Activated T-helper 1 cell treated with anti-CD3 and anti-CD28 coated beads, Interleukin-2, amount 50 U/mL, for 16 hours (primary cell): ENCODE measurements at places on chromosomes 3 and 15.

- DNase-seq, result no peak
These were observed 265.3 kb upstream of the TGFBR2 start for GRCh38 chr3:30341079-30341478.

GRCh38 chr3:63863150-63864007 lies at the start of the genes ATXN7 and THOC7:
TSS of gene ATXN7 (plus strand) at chr3:63863867. CDS start at chr3:63912599, 48,732 bp downstream.
TSS of gene THOC7 (minus strand) at chr3:63863805. CDS start at chr3:63863790, 15 bp downstream.
- peak; percentile 48 for DNase-seq

- no peak for DNase-seq
These were observed 74.5 kb downstream of the MYLK start for GRCh38 chr3:123809597-123809996.

GRCh38 chr3:101674518-101674917 lies 2.4 kb downstream of the ZBTB11 start:
- DNase-seq, result no peak

DNA sequence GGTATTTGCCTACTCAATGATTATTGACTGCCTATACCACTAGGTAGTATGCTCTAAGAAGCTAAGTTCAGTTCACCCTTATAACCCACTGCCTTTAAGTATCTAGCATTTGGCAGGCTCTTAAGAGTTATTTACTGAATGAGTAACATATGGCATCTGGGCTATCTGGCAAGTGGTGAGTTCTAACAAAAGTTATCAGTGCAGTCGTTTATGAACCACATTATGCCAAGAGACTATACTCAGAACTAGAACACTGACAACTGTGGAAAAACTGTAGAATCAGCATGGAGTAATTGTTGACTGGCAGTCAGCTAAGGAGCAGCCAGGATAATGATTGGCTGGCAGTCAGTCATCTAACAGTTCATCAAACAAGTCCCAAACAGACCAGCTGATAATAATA lies 25.8 kb downstream of the RAF1 start:
- DNase-seq, result no peak

DNA sequence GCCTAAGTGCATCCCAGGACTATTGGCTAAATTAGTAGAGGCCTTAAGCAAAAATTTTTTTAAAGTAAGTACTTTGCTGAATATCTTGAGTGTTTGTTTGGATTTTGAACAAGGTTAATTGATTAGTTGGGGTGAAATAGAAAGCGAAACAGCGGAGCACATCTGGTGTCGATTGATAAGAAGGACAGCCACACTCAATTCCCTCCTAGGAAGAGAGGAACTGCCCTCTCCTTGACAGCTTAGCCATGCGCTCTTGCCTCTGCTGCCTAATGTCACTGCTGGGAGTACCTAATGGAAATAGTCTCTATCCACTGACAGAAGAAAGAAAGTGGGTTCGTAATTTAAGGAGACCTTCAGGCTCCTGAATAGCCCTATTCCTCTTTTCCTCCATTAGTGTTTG lies 943.6 kb downstream of the DIPK2A start:
- DNase-seq, result no peak

GRCh38 chr15:58431221-58432149 lies at the start of gene LIPC:
TSS of gene LIPC (plus strand) at chr15:58431991. CDS start at chr15:58432033, 42 bp downstream.
- DNase-seq, result no peak

- DNase-seq, result no peak
These were observed 464 bp upstream of the MRPS25 start for GRCh38 chr3:15065550-15066007.

- DNase-seq, result no peak
These were observed 75.0 kb downstream of the HCN4 start for GRCh38 chr15:73293773-73294172.

DNA sequence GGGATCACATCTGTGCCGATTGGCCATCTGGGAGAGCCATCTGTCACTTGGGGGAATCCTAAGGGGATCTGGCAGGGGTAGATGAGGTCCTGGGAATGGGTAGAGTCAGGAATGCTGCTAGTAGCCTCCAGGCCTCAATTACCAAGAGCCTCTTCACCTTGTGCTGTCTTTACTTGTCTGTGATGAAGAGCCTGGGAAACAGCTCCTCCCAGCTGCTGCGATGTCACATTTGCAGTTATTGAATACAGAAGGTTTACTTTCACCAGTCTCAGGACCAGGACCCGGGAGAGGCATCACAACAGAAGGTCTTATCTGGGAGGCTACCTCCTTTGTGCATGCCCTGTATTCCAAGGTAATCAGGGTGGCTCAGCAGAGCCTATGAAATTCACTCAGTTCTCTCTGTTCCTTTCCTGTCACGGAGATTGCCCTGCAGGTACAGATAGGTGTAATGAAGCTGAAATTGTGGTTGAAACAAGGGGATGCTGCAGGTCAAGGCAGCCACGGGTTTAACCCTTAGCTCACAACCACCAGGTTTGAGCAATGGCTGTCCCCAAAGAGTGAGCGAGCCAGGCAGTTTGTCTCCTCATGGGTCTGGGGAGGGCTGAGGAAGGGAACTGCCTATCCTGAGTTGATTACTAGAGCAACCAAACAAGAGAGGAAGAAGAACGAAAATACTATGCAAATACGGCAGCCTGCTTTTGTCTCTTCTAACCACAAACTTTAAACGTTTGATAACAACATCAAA lies 298.9 kb upstream of the RORA start:
- no peak for DNase-seq

GRCh38 chr3:156787926-156788663 lies 38.1 kb upstream of the LEKR1 start:
- no peak for DNase-seq

GRCh38 chr3:123388811-123389627 lies 59.9 kb downstream of the ADCY5 start:
- DNase-seq, result no peak

DNA sequence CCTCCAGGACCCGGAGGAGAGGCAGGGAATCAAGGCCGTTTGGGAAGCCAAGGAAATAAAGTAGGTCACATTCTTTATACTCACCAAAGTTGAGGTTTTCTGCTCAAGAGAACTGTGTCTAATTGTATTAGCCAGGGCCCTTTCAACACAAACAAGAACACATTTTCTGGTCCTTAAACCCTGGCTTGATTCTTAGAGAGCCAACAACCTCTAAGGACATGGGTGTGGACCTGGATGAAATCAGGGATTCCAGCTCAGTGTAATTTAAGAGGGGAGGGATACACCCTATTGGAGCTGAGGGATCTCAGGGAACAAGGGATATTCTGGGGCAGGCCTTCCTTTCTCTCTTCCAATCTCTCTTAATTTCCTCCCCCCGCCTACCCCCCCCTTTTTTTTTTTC lies 104.8 kb downstream of the COL6A6 start:
- no peak for DNase-seq

GRCh38 chr3:52012699-52013098 lies 17.0 kb upstream of the RPL29 start:
- no peak for DNase-seq

GRCh38 chr15:68653031-68653635 lies 74.3 kb downstream of the CORO2B start:
- no peak for DNase-seq

GRCh38 chr15:98347001-98347400 lies 301.3 kb upstream of the IGF1R start:
- no peak for DNase-seq

DNA sequence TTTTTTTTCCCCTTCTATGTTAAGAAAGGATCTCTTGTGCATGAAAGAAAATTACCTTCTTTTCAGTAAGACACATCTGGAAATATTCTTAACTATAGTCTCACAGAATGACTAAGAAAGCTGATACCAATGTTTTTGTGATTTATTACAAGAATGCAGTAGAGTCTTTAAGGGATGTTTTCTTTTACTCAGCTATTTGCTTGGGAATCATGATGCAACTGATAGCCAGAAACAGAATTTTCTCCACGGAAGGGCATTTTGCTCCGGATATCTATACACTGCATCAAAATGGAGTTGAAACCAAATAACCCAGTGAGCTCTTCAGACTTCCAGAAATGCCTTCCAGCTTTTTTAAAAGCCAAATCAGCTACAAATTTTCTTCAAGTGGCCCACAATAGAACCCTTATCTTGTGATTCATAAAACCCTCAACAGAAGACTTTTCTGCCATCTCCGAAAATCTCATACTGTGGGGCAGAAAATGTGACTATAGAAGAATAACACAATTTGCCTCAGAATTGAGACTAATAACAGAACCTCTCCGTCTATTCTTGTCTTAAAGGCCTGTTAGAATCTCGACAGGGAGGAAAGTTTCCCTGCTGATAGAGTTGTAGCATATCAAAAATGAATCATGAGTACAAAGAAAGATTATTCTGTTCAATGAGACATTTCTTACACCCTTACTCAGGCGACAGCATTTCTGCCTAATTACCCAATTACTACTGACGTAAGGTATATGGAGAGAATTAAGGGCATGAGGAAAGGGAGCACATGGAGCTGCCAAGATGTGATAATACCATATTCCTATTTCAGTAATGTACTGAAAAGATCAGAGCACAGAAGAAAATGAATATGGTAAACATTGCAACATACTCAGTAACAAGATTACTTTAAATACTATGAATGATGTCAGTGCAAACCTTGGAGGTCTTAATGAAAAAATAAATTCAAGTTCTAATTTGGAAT lies 900.1 kb downstream of the ROBO1 start:
- no peak for DNase-seq

GRCh38 chr15:98035577-98036010 lies 75.1 kb downstream of the ARRDC4 start:
- DNase-seq, result no peak

DNA sequence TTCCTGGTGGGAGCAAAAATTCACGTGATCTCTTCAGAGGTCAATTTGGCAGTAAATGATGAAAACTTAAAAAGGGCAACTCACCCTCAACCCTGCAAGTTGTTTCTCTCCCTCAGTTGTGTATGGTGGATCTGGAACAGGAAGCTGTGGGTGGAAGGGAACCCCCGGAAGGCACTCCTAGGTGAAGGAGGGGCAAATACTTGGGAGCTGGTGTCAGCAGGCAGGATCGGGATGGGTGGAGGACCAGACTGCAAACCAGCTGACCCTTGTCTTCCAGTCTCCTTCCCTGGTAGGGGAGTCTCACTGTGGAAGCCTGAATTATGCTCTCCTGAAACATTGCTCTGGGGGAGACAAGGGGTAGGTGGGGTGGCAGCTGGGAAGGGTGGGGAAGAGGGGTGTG lies 33.5 kb downstream of the PRR23E start:
- no peak for DNase-seq

DNA sequence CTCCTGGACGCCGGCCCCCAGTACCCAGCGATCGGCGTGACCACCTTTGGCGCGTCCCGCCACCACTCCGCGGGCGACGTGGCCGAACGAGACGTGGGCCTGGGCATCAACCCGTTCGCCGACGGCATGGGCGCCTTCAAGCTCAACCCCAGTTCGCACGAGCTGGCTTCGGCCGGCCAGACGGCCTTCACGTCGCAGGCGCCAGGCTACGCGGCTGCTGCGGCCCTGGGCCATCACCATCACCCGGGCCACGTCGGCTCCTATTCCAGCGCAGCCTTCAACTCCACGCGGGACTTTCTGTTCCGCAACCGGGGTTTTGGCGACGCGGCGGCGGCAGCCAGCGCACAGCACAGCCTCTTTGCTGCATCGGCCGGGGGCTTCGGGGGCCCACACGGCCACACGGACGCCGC lies 956 bp downstream of the ZIC1 start:
- no peak for DNase-seq

- no peak for DNase-seq
These were observed at the start of gene CORO2B for GRCh38 chr15:68578980-68579935. TSS of gene CORO2B (plus strand) at chr15:68578993. CDS start at chr15:68579263, 270 bp downstream.

- no peak for DNase-seq
These were observed 43.5 kb downstream of the IFT57 start for GRCh38 chr3:108178676-108179075.

DNA sequence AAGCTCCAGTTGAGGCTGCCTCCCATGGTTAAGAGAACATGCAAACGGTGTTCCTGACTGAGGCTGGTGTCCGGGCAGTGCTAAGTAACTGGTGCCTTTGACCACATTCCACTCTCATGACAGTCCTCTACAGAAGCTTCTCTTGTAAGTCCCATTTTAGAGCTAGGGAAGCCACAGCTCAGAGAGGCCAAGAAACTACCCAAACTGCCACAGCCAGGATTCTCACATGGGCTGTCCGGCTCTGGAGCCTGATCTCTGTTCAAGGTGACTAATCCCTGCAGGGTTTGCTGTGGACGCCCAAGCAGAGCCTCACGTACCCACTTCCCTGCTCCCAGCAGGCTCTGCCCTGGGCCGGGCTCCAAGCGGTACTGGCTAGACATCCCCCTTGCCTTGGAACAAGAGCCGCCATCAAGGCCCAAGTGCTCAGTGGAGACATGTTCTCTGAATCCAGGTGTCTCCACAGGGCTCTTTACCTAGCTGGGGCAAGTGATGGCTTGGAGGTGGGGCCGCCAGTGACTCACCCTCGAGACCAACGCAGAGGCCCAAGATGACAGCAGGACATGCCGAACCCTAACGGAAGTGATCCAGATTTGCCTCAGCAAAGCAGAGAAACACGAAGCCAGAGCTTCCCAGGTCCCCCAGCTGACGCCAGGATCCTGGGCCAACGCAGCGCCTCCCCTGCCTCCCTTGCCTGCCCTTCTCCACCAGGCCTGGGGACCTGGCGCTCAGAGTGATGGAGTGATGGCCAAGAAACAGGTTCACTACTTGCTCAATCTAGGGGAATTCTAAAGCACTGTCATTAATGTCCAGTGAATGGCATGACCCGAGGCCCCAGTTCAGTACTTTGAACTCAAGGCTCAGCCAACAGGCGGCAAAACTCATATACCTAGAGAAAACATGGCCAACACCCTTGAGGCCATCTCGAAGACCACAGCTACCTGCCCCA lies 24.4 kb downstream of the KLHL25 start:
- no peak for DNase-seq

DNA sequence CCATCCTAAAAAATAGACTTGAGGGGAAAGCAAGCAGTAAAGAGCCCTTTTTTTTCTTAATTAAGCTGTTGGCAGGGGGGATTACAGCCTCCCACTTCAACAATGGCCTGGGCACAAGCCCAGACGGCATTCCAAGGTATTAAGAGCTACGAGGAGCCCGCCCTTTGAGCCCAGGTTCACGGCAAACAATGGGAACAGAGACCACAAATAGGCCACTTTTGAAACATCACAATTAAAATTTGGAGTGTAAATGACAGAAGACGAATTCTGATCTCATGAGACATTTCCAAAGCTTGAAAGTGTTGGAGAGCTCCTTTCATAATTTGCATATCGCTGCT lies 8.9 kb downstream of the CHSY1 start:
- no peak for DNase-seq

GRCh38 chr3:16255726-16256125 lies 9.0 kb downstream of the DPH3 start:
- no peak for DNase-seq

GRCh38 chr15:93179072-93179471 lies 90.1 kb upstream of the RGMA start:
- no peak for DNase-seq

GRCh38 chr3:33315826-33316225 lies 38.6 kb downstream of the FBXL2 start:
- DNase-seq, result no peak

DNA sequence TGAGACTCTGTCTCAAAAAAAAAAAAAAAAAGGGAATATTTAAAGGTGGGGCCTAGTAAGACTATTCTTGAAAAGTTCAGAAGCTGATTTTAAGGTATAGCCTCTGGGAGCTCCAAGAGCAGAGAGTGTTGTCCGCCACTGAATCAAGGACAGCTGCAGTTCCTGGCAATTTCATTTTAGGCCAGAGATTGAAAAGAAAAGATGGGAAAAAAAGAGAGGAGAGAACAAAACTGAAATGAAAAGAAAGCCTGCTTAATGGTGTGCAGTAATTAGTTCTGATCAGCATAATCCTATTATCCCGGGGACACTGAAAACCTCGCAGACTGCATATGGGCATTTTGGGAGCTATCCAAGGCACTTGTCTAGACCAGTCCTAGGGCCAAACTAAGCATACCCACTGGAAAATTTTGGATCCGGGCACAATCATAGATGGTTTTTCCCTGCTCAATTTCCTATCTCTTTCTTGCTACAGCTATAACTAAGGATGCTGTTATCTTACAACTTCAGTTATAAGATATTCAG lies 43.2 kb downstream of the EHHADH start:
- no peak for DNase-seq
